Stimulated activated CD8-positive, alpha-beta memory T cell treated with anti-CD3 and anti-CD28 coated beads, Interleukin-12 subunit alpha, Interleukin-12 subunit beta, amount 100 ng/mL, for 1 hour (primary cell): ENCODE measurements at places on chromosomes 5 and 9.

- no peak for DNase-seq
Observed at GRCh38 chr5:144142139-144142823, 28.2 kb downstream of the YIPF5 start.

GRCh38 chr5:57383093-57383861, 99.3 kb downstream of the ACTBL2 start:
- DNase-seq, result no peak

- no peak for DNase-seq
Observed at GRCh38 chr9:1978941-1979340, 36.2 kb upstream of the SMARCA2 start.

GRCh38 chr5:34015120-34015822, 7.4 kb upstream of the AMACR start:
- no peak for DNase-seq

GRCh38 chr9:132588501-132589147, 6.2 kb downstream of the BARHL1 start:
- no peak for DNase-seq

DNA sequence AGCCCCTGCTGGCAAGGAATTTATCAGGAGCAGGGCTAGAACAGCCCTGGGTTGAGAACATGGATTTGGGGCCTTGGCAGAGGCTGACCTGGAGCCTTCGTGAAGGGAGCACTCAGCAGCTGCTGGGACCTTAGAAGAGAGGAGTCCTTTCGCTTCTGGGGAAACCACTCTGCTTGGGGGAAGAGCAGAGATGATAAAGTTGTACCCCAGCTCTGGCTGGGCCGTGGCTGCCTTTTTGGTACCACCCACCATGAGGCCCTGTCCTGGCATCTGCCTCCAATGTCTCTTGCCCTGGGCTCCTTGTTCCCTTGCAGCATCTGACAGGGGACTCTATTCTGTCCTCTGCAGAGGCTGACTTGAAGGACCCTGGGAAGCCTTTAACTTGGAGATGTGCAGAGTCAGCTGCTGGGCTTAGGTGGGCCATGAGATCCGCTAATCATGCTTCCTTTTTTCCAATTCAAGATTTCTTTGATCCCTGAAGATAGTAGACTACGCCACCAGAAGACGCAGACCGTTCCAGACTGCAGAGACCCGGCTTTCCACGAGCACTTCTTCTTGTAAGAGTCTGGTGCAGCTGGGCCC, 20.2 kb downstream of the RGS3 start:
- no peak for DNase-seq

DNA sequence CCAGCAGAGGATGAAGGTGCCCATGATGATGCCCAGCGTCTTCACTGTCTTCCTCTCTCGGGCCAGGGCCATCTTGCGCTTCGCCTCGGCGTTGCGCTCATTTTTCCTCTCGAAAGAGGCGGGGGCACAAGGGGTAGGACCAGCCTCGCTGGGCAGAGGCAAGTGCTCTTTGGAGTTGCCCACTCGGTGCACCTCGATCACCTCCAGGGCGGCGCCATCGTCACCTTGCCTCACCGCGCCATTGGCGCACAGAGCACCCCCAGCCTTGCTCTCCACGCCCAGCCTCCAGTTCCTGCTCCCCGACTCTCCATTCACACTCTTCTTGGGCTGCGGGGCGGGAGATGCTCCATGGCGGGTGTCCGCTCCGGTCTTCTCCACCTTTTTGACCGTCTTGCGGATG, 1.6 kb downstream of the HTR1A start:
- no peak for DNase-seq

DNA sequence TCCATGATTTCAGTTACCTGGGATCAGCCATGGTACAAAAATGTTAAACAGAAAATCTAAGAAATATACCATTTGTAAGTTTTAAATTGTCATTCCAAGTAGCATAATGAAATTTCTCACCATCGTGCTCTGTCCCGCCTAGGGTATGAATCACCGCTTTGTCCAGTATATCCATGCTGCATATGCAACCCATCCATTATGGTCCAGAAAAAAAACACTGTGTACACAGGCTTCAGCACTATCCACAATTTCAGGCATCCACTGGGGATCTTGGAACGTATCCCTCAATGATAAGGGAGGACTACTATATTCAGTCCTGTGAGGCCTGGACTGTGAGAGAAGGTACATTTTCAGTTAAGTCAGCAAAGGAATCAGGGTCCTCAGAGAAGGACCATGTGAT, 37.6 kb upstream of the HNRNPA0 start:
- no peak for DNase-seq

DNA sequence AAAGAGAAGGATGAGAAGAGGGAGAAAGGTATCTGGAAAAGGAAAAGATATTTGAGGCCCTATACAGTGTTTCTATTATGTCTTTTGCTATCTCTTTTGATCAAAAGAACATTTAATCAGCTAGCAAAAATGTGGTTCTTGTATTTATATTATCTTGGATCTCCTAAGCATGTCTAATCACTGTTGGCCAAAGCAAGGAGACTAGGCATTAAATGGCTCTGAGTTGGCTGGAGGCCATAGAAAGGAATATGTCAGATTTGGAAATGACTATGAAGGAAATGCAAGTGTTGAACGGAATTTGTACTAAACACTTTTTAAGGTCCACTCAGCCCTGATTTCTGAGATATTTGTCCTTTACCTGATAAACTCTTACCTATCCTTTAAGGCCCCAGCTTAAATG, 22.4 kb upstream of the THG1L start:
- no peak for DNase-seq

GRCh38 chr9:92208693-92209524, 84.6 kb downstream of the IARS1 start:
- DNase-seq, result no peak

DNA sequence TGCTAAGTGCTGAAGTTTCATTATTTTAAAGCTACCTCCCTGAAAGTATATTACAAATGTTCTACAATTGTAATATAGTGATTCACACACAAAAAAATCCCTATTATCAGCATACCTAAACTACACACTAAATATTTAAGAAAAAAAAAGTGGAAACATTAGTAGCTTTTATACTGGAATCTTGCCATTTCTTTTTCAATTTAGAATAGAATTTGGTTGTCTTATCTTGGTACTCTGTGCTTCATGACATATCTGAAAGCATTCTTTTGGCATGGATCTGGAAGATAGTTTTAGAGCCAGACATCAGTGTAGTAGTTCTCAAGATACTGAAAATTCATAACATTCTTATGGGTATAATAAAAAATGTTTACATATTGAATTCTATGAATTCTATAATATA, 35.0 kb downstream of the SLC1A3 start:
- DNase-seq, result no peak

GRCh38 chr5:151954255-151954654, 29.6 kb upstream of the GLRA1 start:
- DNase-seq, result no peak

- no peak for DNase-seq
Observed at GRCh38 chr5:119742311-119742710, 113.0 kb downstream of the FAM170A start.

- no peak for DNase-seq
Observed at GRCh38 chr5:181020688-181021087, 19.4 kb upstream of the BTNL9 start.

GRCh38 chr5:68849906-68850305, 243.9 kb upstream of the SLC30A5 start:
- no peak for DNase-seq

- no peak for DNase-seq
Observed at GRCh38 chr9:18371141-18371540, 102.8 kb upstream of the ADAMTSL1 start.

DNA sequence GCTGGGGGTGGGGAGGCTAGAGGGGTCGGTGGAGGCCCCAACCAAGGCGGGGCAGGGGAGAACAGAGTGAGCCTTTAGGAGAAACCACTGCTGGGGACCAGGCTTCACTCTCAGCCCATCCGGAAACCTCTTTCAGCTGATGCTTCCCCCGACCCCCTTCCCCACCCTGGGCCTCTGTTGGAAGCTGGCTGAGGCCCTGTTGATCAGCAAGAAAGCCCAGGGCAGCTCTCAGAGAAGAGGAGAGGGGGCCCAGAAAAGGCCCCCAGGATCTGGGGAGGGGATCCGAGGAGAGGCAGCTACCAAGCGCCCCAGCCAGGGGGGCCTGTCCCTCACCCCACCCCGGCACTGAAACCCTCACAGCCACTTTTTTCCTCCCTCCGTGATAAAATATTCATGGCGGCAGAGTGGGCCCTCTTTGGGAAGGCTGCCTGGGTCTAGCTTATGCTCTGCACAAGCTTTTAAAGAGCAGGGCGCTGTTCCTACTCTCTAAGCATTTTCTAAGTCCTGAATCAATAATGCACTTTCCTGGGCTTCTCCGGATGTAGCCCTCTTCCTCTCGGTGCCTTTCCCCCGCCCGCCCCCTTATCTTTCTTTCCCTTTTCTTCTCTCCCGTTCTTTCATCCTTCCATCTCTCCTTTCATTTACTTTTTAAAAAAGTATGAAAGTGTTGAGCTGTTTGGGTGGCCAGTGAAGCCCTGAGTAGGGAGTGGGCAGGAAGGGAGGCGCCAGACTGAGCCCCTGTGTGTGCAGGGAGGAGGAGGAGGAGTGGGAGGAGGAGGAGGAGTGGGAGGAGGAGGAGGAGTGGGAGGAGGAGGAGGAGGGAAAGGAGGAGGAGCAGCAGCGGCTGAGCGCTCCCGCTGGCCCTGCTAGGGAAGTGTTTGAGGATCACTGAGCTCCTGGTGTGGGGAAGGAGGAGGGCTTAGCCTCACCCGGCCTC, 23.5 kb downstream of the NTNG2 start:
- no peak for DNase-seq
